H1 (cell line): ENCODE measurements at places on chromosomes 1 and 21.
A peak's percentile ranks its signal among the peaks of the same experiment; 100 is the strongest.

DNA sequence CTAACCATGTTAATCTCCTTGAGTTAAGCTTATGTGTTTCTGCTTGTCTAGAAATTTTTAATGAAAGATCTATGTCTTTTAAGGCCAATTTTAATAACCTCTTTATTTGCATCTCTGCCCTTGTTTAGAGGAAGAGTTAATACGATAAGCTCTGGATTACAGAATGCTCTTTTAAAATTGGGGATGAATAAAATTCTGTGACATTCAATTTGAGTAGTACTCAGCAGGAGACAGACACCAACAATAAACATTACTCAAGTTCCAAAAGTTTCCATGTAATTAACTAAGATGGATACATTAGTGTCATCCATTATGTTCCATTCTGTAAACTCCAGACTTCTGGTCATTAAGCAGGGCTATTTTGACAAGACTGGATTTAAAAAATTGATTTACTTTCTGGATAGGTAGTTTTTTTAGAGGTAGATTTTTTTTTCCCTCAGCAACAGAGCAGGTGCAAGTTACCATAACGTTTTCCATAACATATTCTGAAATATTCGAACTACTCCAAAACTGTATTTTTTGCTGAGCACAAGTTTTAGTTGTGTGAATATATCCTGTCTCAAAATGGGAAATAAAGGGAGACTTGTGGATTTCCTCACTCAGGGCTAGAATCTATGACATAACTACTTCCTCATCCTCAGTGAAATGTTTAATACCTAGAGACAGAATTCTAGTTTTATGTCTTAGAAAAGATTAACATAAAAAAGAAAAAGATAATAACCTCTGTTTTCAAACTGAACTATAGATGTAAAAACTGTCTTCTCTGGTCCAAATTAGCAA, 221.7 kb downstream of the NEGR1 start:
- DNase-seq, result no peak

DNA sequence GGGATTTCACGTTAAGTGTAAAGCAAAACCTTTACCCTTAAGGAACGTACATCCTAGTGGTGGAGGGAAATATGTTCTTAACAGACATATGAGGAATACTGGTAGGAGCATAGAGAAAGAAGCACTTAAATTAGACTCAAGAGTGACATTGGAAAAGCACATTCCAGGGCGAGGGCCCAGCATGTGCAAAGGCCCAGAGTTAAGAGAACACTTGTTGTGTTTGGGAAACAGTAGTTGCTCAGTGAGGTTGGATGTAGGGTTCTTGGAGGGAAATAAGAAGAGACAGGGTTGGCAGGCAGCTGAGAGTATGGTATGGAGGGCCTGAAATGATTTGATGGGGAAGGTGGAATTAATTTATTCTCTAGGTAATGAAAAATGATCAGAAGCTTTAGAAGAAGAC, 115.5 kb downstream of the CNIH3 start:
- DNase-seq, result no peak

GRCh38 chr1:152817309-152817708, 5.5 kb downstream of the LCE1B start:
- DNase-seq, result no peak

DNA sequence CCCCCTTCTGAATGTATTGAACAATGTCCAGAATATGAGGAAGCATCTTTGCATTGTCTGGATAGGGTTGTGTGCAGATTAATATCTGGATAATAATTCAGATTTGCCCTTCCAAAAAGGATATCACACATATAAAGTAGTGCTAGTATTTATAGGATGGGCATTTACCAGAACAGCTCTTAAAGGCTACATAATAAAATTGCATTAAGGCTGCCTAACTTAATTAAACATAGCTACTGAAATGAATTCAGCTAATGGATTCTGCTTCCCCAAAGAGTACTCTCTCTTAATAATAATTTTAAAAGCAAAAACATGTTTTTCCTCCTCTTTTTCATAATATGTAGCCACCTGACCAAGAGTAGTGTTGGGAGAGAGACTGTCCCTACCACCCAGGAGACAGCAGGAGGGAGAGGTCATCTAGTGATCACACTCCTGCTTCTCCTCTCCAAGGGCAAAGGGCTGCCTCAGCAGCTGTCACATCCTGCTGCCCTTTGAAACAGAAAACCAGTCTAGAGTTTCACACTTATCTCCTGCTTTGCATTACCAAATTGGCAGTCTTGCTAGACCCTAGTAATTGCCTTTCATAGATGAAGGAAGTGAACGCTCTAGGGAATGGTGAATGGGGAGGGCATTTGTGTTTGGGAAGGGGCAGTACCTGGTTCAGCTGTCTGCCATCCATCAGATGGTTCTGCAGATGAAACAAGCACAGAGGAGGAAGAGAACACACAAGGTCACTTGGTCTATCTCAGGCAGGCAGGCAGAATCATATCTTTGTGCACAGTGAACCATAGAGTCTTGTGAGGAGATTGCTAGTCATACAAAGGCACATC, 29.3 kb upstream of the DDAH1 start:
- no peak for DNase-seq

- no peak for DNase-seq
Observed at GRCh38 chr1:88802950-88803349, 88.4 kb downstream of the GTF2B start.

- no peak for DNase-seq
Observed at GRCh38 chr1:172308577-172308976, 111.9 kb upstream of the C1orf105 start.

DNA sequence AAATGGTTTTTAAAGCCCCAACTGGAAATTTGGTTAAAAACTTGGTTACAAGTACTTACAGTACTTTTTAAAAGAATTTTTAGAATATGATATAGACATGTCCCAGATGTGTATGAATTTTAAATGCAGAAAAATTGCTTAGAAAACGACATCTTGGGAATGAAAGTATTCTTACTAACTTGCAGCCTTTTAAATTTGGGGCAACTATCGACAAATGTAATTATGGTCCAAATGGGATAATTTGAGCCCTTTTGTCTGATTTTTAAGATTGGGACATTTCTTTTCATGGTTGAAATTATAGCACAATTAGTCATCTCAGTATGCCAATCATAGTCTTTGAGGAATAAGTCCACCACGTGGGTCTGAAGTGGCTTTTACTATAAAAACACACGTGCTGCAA, 43.2 kb upstream of the MTR start:
- DNase-seq, result no peak

- DNase-seq, result no peak
Observed at GRCh38 chr1:82979593-82980236, 1019.2 kb downstream of the TTLL7 start.

DNA sequence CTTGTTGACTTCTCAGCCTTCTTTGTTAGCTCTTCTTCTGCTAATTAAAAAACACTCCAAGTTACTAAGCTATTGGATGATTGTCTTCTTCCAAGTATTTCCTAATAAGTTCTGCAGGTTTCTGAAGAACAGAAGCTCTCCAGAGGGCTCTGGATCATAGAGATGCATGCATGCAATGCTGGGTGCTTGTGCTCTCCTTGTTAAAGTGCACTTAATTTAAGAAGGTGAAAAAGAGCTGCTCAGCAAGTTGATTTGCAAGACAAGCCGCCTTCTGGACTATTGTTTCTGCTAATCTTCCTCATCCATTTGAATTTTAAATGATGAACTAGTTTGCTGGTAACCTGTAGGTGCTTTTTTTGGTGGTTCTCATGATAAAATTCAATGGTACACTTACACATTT, 16.1 kb downstream of the RRP15 start:
- DNase-seq, result no peak

GRCh38 chr1:36034692-36035091, 49.2 kb upstream of the TEKT2 start:
- no peak for DNase-seq

- no peak for DNase-seq
Observed at GRCh38 chr1:207402744-207403143, 51.4 kb upstream of the CR2 start.

- no peak for DNase-seq
Observed at GRCh38 chr1:63915121-63915520, 141.3 kb downstream of the ROR1 start.

GRCh38 chr21:16504766-16505165, 775.0 kb downstream of the USP25 start:
- DNase-seq, result no peak

- no peak for DNase-seq
Observed at GRCh38 chr1:151859891-151860293, 6.4 kb upstream of the THEM5 start.

DNA sequence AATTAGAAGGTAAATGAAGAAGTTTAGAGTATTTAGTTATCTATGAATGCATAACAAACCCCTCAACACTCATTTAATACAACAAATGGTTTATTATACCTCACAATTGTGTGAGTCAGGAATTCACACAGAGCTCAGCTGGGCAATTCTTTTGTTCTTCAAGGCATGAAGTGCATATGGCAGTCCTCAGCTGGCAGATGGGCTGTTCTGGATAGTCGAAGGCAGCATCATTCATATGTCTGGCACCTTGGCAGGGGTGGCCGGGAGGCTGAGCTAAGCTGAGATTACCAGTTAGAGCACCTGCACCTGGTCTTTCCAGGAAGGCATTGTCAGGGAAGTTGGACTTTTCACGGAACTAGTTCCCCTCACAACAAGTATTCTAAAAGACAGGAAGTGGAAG, 286.2 kb upstream of the DUSP10 start:
- no peak for DNase-seq

DNA sequence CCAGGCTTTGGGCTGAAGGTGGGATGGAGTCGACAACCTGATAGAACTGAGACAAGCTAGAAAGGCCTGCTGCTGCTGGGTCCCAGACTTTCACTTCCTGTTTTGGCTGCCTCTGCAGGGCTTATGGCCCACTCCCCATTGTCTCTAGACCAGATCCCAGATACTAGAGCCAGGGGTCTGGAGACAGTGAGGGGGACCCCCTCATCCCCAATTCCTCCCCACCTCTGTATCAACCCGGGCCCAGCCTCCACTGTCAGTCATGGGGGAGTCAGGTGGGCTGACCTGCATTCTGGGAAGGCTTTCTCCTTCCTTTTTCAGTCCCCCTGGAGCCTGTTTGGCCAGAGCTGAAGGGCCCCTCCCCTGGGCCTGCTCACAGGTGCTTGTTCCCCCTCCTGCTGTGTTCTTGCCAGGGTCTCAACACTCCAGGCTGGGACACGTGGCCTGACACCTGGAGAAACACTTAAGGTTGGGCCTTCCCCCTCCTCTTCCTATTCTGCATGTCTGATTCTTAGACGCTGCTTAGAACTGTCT, 18.0 kb upstream of the ETV3L start:
- peak; percentile 52 for DNase-seq

DNA sequence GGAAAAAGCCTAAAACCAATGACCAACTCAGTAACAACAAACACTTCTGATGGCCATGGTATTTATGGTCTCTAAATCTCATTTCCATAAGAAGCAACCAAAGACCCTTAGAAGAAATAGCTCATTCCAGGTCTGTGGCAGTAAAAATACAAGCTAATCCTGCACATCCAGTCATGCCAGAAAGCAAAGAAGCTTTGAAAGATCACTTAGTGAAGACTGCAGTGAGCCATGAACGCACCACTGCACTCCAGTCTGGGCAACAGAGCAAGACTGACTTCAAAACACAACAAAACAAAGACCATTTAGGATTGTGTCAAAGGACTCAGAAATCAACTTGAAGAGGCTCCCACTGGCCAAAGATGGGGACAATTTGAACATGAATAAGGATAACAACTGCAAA, 18.4 kb upstream of the ELK4 start:
- no peak for DNase-seq

DNA sequence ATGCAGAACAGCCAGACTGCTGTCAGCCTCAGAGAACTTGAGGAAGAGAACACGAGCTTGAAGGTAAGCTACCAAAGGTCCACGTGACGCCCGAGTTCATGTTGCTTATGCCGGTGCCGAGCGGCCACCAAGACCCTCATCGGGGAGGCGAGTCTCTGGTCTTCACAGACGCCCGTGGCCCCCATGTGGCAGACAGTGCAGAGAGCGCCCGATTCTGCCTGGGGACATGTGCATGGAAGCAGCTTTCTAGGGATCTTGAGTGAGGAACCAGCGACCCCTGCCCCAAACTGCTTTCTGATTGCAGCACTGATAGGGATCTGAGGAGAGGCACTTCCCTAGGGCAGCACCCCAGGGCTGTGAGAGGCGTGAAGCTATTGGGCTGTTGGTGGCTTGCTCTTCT, 56.3 kb upstream of the DIP2A start:
- DNase-seq, result no peak
